ENCODE measurements at places on chromosomes 7 and 10.

- DNase-seq: no peak
Observed at GRCh38 chr10:38184477-38184876, 90.3 kb downstream of the ZNF37A start.

- DNase-seq: no peak
Observed at GRCh38 chr7:70838292-70838907, 293.5 kb upstream of the GALNT17 start.

DNA sequence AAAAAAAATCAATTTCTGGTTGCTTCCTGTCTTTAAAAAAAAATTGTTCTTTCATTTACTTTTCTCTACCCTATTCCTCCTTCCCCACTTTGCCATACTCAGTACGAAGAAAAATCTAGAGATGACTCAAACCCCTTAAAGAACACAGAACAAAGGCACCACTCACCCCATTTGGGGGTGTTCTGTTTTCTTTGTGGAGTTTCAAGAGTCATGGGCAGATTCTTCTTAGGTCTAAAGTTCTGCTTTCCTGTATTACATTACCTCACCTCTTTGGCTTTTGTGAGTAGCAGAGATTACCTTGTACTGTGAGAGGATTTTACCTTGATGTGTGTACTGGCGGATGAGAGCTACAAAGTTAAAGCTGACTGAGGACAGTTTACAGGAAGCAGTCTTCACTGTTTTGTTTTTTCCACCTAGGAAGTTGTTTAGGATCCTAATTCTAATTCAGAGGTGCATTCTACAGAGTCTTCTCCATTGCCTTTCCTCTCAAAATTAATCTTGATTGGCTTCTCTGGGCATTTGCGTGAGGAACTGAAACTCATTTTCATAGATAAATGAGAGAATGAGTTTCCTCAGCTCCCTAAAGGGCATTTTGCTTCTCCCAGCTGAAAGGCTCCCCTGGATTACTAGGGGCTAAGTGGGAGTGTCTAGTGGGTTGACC, 20.7 kb downstream of the AVL9 start:
- DNase-seq: no peak

- DNase-seq: no peak
Observed at GRCh38 chr10:35377050-35377728, 40.9 kb downstream of the CCNY start.

DNA sequence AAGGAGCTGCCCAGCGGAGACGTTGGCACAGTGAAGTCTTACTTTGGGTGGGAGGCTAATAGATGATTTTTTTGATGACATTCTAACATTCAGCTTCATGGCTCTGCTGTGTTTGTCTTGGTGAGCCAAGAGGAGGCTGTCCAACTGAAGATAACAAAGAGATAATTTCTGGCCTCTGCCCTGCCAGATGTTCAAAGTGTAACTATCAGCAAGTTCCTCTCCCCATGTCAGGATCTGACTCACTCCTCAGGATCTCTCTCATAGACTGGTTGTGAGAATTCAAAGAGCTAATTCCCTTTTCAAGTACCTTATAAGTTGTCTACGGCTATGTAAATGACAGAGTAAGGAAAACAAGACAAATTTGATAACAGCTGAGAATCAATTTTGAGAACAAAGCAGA, 1340.9 kb downstream of the XPNPEP1 start:
- DNase-seq: no peak

GRCh38 chr7:24981171-24981951, 1.4 kb upstream of the OSBPL3 start:
- peak; percentile 64 for DNase-seq

GRCh38 chr10:99346247-99346646, 17.1 kb downstream of the CNNM1 start:
- DNase-seq: no peak

GRCh38 chr10:35011771-35012191, 78.4 kb downstream of the CUL2 start:
- DNase-seq: no peak

DNA sequence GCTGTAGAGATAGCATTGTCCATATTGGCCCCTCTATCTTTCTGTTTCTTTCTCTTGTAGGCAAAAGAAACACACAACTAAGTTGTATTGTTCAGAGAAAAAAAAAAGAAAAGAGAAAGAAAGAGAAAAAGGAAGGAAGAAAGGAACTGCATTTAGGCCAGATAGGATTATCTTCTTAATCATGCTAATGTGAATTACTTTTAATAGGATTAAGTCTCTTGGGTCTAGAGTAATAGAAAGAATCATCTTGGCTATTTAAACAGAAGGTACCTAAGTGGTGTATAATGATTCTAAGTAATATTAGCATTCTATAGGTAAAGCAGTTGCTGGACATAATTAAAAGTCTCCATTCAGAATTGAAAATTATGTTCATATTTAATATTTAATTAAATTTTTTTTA, 42.2 kb downstream of the GPR85 start:
- no peak for DNase-seq

DNA sequence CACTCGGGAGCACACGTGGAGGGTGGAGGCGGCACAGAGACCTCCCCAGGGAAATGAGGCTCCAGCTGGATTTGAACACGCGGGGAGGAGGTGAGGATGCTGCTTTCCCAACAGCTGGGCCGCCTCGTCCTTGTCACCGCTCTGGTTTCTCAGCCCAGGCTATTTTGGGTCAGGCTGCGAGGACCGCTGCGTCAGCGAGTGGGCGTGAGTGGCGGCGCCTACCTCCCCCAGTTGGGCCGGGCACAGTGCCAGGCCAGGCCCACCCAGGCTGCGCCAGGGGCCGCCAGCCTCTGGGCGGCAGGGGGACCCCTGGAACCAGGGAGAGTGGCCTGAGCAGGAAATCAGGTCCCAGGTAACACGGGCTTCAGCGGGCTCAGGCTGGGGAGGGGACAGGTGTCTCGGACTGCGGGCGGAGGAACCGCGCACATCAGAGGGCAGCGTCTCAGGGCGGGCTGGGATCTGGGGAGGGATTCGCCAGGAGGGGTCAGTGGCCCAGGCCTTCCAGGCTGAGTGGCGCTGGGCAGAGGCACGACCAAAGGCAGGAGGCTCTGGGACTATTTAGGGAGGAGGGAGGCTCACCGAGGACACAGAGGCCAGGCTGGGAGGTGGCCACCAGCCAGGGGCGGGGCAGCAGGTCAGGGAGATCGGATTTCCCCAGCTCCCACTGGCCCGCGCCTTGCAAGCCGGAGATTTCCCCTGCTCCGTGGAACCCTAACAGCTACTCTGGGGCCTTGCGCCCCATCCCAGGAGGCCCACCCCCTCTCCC, 125.2 kb upstream of the RET start:
- DNase-seq: no peak

DNA sequence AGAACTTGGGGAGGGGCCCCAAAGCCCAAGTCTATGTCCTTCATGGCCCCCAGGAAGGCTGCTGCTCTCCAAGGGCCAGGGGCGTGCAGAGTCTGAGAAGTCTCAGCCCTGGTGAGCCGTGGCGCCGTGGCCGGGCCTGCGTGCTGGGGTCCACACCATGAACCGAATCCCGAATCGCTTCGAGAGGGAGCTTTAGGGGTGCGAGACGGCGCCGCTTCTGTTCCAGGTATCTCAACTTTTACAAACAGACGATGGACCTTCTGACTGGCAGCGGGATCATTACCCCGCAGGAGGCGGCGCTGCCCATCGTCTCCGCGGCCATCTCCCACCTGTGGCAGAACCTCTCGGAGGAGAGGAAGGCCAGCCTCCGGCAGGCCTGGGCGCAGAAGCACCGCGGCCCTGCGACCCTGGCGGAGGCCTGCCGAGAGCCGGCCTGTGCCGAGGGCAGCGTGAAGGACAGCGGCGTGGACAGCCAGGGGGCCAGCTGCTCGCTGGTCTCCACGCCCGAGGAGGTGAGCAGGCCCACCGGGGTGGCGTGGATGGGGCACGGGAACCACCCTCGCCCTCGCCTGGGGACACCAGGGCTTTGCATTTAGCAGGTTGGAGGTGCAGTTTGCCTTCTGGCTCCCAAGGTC, 12.7 kb downstream of the STRA8 start:
- DNase-seq: no peak

- DNase-seq: no peak
Observed at GRCh38 chr10:99906470-99906869, 103.3 kb downstream of the DNMBP start.

GRCh38 chr7:50957855-50958254, 175.2 kb upstream of the GRB10 start:
- DNase-seq: no peak

- no peak for DNase-seq
Observed at GRCh38 chr10:115046686-115047236, 46.4 kb upstream of the ATRNL1 start.

DNA sequence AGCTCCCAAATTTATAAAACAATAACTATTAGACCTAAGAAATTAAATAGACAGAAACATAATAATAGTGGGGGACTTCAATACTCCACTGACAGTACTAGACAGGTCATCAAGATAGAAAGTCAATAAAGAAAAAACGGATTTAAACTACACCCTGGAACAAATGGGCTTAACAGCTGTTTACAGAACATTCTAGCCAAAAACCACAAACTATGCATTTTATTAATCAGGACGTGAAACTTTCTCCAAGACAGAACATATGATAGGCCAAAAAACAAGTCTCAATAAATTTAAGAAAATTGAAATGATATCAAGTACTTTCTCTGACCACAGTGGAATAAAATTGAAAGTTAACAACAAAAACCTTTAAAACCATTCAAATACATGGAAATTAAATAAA, 46.4 kb downstream of the ZNF680 start:
- DNase-seq: no peak

- no peak for DNase-seq
Observed at GRCh38 chr7:74554178-74554577, 100.5 kb downstream of the GTF2IRD1 start.
